ENCODE measurements at places on chromosomes 3 and 15.

DNA sequence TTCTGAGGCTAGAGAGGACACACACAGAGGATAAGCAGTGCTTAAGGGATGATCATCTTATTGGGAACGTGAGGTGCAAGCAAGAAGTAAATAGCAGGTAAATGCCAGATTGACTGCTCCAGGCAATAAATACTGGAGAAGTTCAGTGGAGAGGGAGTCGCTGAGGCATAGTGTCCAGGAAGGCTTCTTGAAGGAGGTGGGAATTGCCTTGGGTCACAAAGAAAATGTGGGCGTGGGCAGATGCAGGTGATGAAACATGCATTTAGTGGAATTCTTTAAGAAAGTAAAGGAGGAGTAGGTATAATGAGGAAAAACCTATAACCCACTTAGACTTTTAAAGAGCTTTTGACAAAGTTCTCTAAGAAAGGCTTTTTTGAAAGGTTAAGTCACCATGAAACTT is 7.4 kb upstream of the SEMA5B start:
- no peak for DNase-seq

- DNase-seq = no peak
Observed at GRCh38 chr15:25967116-25967515, 104.0 kb upstream of the ATP10A start.

DNA sequence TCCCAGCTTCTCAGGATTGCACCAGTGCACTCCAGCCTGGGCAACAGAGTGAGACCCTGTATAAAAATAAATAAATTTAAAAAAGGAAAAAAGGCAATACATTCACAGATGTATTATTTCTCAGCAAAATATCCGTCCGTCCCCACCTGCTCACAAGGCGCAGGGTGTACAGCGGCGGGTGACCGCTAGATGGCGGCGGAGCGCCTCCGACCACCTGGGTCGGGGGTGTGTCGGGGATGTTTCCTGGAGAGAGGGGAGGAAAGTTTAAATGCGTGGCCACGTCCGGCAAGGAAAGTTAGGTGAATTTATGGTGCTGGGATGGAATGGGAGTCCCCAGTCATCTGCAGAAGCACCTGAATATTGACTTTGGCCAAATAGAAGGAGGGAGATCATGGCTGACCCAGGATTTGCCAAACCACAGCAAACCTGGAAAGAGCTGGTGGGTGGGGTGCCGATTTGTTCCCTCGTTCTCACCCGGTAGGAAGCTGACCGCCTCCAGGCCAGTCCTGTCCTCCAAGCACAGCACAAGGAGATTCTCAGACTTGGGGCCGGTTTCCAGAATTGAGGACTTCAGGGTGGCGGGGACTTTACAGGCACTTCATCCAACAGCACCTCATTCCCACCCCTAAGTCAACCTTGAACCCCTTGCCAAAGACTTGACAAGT is 88.3 kb downstream of the TMEM266 start:
- DNase-seq = peak; percentile 65

- no peak for DNase-seq
Observed at GRCh38 chr3:4956738-4957137, 22.5 kb upstream of the BHLHE40 start.

DNA sequence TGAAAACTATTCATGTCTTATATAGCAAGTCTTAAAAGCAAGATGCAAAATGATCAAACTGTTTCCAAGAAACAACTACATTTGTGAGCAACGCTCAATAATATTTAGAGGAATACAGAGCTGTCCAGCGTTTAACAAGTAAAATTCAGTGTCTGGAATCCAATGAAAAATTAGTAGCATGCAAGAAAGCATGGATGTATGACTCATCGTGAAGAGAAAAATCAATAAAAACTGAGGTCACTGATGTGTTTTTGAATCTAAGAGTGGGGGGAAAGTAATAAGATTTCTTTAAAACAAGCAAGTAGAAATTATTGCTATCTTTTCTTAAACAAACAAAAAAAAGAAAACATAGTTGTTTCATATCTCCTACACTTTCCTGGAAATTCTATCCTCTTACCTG is 600.3 kb upstream of the GOLIM4 start:
- no peak for DNase-seq

DNA sequence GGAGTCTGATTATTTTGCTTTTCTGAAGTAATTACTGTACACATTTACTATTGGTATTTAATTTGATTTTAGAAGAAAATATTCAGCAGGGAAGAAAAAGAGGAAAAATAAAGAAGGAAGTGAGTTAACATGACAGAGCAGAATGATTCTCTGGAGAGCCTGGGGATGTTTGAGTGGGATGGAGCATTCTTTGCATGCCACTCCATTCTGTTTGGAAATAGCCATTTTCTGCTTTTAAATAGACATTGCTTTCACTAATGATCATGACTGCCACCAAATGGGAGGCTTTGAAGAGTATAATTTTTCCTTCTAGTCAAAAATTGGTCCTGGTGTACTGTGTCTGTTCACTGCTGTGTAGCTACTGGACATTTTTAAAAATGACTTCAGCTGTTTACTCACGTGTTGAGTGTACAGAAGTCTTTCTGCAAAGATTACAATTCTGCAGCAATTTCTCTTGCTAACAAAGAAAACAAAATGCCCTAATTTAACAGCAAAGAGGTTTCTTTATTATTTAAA is 196.1 kb downstream of the RYR3 start:
- DNase-seq = no peak

GRCh38 chr15:88920186-88920891 is 7.2 kb upstream of the MFGE8 start:
- DNase-seq = no peak

DNA sequence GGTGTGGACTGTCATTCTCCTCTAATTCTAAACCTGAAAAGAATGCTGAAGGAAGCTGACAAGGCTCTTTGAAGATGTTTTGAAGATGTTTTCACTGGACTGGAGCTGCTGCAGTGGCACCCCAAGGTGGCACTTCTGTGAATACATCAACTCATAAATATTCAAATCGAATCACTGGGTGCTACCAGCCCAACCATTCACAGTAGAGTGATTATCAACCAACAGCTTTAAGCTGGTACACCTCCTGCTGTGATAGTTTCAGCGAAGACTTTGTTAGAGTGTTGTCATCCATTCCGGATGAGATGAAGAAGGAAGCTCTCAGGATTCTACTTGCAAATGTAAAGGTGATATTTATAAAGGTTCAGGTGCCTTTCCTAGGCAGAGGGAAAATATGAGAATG is 106.6 kb downstream of the LSAMP start:
- DNase-seq = no peak

DNA sequence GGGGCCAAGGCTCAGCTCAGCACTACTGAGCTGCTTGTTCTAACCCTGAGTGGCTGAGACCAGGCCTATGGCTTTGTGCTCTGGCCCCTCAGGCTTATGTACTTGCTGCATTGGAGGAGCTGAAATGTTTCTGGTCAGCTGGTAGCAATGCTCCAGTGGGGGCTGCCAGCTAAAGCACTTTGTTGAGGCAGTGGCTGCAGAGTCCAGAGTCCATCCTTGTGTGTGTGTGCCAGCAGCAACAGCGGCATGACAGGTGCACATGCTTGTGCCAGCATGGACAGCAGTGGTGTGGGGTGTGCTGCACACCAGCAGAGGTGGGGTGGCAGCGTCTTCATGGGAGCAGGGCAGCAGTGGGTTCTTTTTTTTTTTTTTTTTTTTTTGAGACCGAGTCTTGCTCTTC is 169.1 kb downstream of the VPS8 start:
- no peak for DNase-seq

GRCh38 chr3:193868590-193868989 is 267.4 kb upstream of the HES1 start:
- DNase-seq = no peak

- DNase-seq = no peak
Observed at GRCh38 chr3:94937980-94938379, 875.1 kb downstream of the NSUN3 start.

DNA sequence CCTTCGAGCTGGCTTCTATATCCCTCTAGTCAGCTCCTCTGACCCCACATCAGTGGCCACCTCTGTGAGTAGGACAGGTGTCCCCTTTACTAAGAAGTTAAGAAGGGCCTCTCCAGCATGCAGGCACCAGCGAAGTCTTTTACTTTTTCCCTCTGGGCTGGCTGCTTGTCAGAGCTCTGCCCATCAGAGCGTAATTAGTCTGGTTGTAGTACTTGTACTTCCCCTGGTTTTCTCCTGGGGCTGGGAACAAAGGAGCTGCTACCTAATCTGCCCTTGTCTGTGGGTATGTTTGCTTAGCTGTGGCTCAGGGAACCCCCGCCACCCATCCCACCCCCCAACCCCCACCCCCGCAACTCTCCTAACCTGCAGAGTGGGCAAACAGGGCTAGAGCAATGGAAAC is 27.4 kb upstream of the ALPK3 start:
- no peak for DNase-seq

DNA sequence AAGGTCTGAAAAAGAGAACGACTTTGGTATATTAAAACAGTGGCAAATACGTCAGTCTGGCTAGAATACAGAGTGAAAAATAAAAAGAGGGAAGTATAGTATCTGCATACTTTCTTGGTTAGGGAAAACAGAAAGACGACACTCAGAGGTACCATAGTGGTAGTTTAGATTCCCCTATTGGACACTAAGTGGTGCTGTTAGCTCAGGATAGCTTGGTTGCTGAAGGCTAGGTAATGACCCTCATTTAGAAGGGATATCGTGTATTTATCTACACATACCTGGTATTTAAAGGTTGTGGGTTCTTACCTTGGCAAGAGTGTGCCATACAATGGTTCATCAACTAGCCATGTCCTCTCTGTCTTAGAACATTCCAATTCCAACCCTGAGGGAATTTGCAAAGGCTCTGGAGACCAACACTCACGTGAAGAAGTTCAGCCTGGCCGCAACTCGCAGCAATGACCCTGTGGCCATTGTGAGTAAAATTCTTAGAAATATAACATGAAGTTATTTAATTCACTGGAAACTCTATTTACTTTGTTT is 31.0 kb downstream of the TMOD2 start:
- no peak for DNase-seq

DNA sequence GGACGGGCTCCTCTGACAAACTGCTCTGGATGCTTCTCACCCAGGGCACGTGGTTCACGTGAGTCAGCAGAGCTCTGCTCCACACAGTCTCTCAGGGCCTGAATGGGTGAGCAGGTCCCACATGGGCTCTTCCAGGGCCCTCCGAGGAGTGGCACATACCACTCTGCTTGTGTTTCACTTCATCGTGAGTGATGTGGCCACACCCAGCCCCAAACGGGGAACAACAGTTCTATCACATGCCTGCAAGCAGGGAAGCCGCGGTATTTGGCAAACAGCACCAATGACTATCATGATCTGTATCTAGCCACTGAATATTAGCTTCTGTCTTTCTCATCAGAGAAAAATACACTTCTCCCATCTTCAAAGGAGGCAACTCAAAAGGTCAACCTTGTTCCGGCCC is 352.8 kb downstream of the GABRG3 start:
- DNase-seq = no peak

GRCh38 chr3:146830231-146830630 is 225.1 kb upstream of the PLSCR5 start:
- no peak for DNase-seq

DNA sequence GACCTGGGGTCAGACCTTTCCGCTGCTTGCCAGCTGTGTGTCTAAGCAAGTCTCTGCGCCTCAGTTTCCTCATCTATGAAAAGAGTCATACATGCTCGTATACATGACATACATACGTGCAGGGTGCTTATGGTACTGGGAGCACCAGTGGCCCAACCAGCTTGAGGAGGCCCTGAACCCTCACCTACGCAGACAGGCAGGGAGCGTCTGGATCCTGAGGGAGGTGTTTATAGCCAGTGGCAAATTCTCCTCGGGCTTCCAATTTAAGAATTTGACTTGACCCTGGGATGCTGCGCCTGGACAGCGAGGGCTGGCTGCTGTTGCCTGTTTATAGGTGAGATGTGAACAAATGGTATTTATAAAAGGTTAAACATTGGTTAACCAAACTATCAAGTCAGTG is 17.7 kb upstream of the FGD5 start:
- no peak for DNase-seq

DNA sequence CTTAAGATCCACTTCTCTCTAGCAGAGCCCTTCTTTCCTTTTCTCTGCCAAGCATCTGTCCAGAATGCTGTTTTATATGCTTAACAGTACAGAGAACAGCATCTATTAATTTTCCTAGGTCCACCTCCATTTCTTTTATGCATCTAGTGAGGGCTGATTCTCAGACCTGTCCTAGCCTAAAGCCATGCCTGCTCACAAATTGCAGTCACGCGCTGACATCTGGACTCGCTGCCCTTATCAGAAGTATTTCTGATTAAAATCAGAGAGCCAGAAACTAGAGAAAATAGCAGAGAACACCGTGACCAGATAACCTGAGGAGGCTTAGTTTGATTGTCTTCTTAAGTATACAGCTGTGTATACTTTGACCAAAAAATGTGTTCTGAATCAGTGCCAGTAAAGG is 1.9 kb downstream of the C3orf20 start:
- no peak for DNase-seq

DNA sequence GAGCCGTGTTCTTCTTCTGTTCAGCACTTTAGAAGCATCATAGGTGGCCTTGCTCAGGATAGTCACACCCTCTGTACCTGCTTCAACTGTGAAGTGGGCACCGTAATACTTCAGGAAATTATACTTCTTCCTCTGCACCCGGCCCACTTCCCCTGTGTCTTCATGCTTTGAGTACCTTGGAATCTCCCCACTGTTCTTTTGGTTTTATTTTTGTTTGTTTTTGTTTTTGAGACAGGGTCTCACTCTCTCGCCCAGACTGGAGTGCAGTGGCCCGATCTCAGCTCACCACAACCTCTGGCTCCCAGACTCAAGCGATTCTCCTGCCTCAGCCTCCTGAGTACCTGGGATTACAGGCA is 1.7 kb downstream of the P2RY14 start:
- DNase-seq = peak; percentile 11

GRCh38 chr3:98556164-98557130 is 24.7 kb downstream of the GPR15 start:
- peak; percentile 77 for DNase-seq

DNA sequence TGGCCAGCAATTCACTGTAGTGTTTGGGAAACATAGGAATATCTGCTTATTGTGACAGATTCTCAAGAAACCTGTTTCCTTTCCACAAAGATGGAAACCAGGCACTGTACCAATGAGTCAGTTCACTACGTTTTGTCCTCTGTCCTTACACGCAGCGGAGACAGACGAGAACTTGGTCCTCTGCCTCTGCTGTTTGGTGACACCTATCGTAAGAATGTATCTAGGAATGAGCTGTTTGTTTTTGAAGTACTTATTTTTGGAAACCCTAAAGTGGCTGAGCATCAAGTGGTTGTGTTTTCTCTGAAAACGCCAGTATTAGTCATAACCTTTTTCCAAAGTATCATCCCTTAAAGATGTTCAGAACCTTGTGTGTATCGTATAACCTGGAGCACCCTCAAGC is 93.0 kb downstream of the PGPEP1L start:
- no peak for DNase-seq

- DNase-seq = no peak
Observed at GRCh38 chr3:127448671-127449070, 141.9 kb downstream of the TPRA1 start.

DNA sequence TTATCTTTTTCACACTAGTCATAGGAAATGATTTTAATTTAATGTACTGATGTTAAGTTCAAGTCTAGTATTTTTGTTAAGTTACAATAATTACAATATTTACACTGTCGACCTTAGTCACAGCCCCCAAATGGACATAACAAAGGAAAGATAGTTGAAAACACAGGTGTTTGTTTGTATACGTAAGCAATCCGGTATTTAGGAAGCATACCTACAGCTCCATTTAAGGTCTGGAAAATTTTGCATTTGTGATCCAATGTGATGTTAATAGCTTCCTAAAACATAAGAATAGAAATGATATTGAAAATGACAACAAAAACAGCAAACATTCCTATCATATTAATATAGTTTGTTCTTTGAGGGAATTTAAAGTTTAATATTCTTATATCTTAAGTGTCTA is 56.9 kb downstream of the PLOD2 start:
- no peak for DNase-seq

GRCh38 chr3:81045976-81046375 is 715.5 kb downstream of the GBE1 start:
- no peak for DNase-seq
